Parietal lobe (tissue), 2 donors: ENCODE measurements at places on chromosomes 11 and 22. TPM values are rescaled to one million over a fixed set of nuclear protein-coding genes. Genes with fewer than 3 reads are reported as not detected.

DCHS1 gene
- 99.8 TPM for total RNA-seq

SCGB1A1 gene
- total RNA-seq, result not detected

FOSL1 gene
- total RNA-seq, result not detected

KDM4E gene
- not detected for total RNA-seq

PLEKHA7 gene
- total RNA-seq, result 18.5 TPM

SERHL2 gene
- 5.3 TPM for total RNA-seq

PATE4 gene
- not detected for total RNA-seq

SHISAL1 gene
- total RNA-seq, result 25.7 TPM

TNNI2 gene
- not detected for total RNA-seq

PGA5 gene
- total RNA-seq, result not detected

NLRP10 gene
- not detected for total RNA-seq

UBXN1 gene
- 85.1 TPM for total RNA-seq

ZNF70 gene
- total RNA-seq, result 9.7 TPM

CASP12 gene
- total RNA-seq, result not detected

SCARF2 gene
- 1.6 TPM for total RNA-seq

SCO2 gene
- 1.3 TPM for total RNA-seq

RTN4R gene
- 14.7 TPM for total RNA-seq

CD82 gene
- 5.6 TPM for total RNA-seq

TKFC gene
- 14.4 TPM for total RNA-seq

EXPH5 gene
- total RNA-seq, result 0.94 TPM

C22orf42 gene
- not detected for total RNA-seq

FGF3 gene
- not detected for total RNA-seq

AMPD3 gene
- 0.63 TPM for total RNA-seq

FBXO3 gene
- total RNA-seq, result 78.6 TPM

CRYBB2 gene
- total RNA-seq, result not detected

MS4A6E gene
- not detected for total RNA-seq

PTPMT1 gene
- total RNA-seq, result 24.7 TPM

LRP5 gene
- total RNA-seq, result 25.4 TPM

SLC22A8 gene
- not detected for total RNA-seq

TESMIN gene
- total RNA-seq, result not detected

TMEM135 gene
- total RNA-seq, result 103 TPM

BATF2 gene
- total RNA-seq, result not detected

MMP7 gene
- not detected for total RNA-seq

NPAS4 gene
- total RNA-seq, result 2.2 TPM

TRPT1 gene
- total RNA-seq, result 10.6 TPM

KRTAP5-2 gene
- not detected for total RNA-seq

GVQW3 gene
- total RNA-seq, result 31.6 TPM

HMOX1 gene
- 1.6 TPM for total RNA-seq

PKDREJ gene
- under 0.01 TPM for total RNA-seq

PNPLA5 gene
- total RNA-seq, result not detected

PDE3B gene
- 52.0 TPM for total RNA-seq

APOA4 gene
- total RNA-seq, result not detected

AQP11 gene
- total RNA-seq, result 6.6 TPM

GGT5 gene
- total RNA-seq, result 1.3 TPM

SYNGR1 gene
- total RNA-seq, result 68.9 TPM

LRRC55 gene
- total RNA-seq, result 35.4 TPM

GAB2 gene
- 34.1 TPM for total RNA-seq

PKP3 gene
- total RNA-seq, result not detected

CLMP gene
- 61.3 TPM for total RNA-seq

SLC29A2 gene
- total RNA-seq, result 4.4 TPM
